ENCODE measurements at places on chromosomes 1 and 21. TPM values are rescaled to one million over a fixed set of nuclear protein-coding genes. Genes with fewer than 3 reads are reported as not detected.

L1TD1 gene
- total RNA-seq, result 8.1 TPM

IBA57 gene
- total RNA-seq, result 11.0 TPM

S100A12 gene
- total RNA-seq, result not detected

- DNase-seq, result no peak
These were observed 22.3 kb downstream of the APP start for GRCh38 chr21:26148071-26148839.

DNA sequence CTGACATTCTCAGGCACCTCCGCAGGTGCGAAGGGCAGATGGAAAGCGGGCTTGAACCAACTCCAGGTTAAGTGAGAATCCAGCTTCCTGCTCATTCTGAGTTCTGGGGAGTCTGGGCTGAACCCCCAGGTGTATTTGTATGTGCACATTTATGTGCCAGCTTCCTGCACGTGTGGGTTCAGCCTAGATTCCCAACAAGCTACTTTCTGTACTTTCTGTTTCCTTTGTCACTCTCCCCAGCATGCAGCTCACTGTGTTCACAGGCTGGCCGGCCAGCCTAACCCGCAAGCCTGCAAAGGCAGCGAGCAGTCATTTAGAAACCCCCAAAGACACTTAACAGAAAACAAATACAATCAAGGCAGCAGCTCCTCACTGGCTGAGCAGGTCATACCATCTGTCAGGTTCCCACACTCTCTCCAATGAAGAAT is 1.3 kb upstream of the IL19 start:
- no peak for DNase-seq

GRCh38 chr1:203447151-203447550 is 28.5 kb upstream of the PRELP start:
- no peak for DNase-seq

GRCh38 chr1:161816201-161816600 is 50.1 kb downstream of the ATF6 start:
- DNase-seq, result no peak

DNA sequence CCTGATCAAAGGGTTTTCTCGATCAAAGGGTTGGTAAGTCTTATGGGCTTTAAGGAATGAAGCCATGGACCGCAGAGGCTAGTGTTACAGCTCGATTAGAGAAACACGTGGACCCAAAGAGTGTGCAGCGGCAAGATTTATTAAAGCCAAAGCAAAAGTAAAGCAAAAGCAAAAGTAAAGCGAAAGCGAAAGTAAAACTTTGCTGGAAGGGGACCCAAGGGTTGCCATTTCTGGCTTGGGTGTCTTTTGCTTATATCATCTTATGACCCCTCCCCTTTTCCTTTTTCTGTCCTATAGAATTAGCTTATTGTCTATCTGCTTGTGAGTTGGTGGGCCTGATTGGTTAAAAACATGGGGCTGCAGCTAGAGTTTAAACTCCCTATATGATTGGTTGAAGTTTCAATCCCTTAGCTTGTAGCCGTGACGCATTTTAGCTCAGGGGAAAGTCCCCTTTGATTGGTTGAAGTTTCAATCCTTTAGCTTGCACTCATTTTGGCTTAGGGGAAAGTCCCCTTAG is 957.0 kb downstream of the AMY1C start:
- DNase-seq, result no peak

DNA sequence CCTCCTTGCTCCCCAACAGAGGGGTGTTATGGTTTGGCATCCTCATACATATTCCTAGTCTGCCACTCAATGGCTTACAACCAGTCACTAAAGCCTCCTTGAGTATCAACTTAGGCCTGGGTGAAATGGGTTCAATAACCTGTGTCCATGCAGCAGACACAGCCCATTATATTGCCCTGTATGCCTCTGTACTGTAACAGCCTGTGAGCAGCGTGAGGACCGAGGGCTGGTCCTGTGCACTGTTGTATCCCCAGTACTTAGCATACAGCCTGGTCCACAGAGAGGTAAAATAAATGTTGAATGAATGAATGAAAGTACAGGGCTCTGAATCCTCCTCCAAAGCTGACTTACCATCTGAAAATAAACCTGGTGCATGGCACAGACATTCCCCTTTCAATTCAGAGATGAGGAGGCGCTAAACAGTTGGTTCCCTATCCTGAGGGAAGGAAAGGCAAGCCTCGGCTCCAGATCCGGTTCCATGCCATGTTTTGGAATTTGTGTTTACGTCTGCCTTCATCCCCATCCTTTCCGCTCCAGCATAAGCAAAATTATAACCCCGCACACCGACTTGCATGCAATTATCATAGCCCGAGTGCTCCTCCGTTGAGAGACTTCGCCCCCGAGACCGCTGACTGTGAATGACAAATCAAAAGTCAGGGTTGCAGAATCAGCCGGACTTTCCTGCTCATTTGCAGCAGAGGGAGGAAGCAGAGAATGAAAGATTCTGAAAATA is 45.0 kb upstream of the DNAJC6 start:
- DNase-seq, result peak; percentile 38

TMEM82 gene
- total RNA-seq, result 11.5 TPM

DNA sequence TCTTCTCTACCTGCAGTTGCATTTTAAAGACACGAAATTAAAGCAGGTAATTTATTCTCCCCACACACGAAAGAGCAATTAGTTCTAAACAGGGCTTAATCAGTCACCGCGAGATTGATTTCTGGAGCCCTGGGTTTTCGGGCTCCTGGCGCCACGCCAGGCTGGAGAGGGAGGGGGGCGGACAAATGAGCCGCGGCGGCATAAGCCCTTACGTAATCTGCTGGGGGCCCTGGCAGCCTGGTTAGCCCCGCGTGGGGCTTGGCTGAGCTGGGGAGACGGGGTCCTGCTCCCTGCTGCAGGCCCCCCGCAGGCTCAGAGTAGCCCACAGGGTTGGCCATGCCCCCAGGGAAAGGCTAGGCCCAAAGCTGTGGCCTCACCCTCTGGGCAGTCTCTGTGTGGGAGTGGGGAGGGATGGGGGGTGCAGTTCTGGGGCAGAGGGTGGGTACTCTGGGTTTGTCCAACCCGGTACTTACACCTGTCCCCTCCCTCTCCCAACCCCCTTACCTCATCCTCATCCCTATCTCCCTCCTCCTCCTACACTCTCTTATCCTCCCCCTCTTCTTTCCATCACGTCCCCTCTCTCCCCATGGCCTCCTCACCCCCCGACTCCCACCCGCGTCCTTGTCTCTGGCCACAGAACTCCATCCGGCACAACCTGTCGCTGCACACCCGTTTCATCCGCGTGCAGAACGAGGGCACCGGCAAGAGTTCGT is 19.9 kb downstream of the FOXO6 start:
- peak; percentile 38 for DNase-seq

CSF3R gene
- 1.1 TPM for total RNA-seq

UQCRHL gene
- total RNA-seq, result 2.4 TPM

DNA sequence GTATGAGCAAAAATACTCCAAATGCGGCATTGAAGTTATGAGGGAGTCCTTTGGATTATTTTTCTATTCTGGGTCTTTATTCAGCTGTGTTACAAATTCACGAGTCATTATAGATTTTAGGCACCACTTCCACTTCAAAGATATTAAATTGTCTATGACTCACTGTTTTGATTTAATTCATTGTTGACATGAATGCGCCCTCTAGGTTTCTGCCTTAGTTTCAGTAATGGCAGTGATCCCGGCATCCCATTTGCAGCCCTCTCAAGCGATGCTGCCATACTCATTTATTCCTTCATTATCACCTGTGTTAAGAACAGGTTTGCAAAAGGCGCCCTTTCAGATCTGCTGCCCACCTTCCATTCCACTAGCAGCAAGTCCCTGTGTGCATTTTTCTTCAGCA is 14.0 kb downstream of the RSPO1 start:
- DNase-seq, result no peak

DNA sequence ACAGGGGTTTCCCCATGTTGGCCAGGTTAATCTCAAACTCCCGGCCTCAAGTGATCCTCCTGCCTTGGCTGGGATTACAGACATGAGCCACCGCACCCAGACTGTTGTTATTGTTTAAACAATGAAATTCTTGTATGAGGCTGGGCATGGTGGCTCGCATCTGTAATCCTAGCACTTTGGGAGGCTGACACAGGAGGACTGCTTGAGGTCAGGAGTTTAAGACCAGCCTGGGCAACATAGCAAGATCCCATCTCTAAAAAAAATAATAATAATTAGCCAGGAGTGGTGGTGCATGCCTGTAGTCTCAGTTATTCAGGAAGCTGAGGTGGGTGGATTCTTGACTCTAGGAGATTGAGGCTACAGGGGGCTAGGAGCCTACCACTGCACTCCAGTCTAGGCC is 6.7 kb upstream of the WDTC1 start:
- no peak for DNase-seq
